Pancreas (tissue), 10 donors: ENCODE measurements at places on chromosomes 11 and 22.

GRCh38 chr11:75463106-75463774 lies 30.2 kb upstream of the KLHL35 start:
- peak; percentile 25 for DNase-seq

DNA sequence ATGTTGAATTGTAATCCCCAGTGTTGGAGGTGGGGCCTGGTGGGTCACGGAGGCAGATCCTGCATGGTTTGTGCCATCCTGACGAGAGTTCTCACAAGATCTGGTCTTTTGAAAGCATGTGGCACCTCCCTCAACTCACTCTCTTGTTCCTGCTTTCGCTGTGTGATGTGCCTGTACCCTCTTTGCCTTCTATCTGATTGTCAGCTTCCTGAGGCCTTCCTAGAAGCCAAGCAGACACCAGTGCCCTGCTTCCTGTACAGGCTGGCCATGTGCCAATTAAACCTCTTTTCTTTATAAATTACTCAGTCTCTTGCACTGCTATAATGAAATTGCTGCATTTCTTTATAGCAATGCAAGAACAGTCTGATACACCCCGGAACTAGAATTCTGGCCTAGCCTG lies 13.1 kb downstream of the PTPN5 start:
- DNase-seq, result no peak

GRCh38 chr22:27504360-27505253 lies 296.9 kb downstream of the MN1 start:
- no peak for DNase-seq

DNA sequence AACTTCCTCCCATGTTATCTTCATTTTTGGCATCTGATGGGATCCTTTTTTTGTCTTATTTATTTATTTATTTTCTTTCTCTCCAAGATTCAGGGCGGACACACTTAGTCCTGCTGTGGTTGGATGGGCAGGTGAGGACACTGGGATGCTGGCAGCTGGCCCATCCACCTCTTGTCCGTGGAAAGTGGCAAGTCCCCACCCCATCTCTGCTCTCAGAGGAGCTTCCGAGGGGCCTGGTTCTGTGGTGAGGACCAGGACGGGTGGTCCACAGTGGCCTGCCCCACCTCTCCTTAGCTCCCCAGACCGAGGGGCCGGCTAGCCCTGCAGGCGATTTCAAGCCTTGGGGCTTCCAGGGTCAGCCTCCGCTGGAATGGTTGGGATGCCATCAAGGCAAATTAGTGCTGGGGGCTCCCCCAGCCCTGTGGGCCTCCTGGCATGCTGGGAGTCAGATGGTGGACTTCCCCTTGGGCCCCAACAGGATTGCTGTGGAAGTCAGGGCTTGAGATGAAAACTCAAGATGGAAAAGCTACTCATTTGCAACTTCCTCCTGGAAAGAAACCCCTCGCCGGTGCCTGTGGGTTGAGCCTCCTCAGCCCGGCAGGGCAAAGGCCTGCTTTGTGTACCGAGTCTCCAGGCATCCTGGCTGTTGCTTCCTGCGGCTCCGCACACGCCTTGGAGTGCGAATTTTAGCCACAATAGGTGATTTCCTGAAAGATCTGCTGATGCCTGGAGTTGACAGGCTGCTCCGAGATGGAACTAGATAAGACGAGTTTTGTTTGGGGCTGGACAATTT lies 31.2 kb upstream of the LINC01488 start:
- peak; percentile 52 for DNase-seq

DNA sequence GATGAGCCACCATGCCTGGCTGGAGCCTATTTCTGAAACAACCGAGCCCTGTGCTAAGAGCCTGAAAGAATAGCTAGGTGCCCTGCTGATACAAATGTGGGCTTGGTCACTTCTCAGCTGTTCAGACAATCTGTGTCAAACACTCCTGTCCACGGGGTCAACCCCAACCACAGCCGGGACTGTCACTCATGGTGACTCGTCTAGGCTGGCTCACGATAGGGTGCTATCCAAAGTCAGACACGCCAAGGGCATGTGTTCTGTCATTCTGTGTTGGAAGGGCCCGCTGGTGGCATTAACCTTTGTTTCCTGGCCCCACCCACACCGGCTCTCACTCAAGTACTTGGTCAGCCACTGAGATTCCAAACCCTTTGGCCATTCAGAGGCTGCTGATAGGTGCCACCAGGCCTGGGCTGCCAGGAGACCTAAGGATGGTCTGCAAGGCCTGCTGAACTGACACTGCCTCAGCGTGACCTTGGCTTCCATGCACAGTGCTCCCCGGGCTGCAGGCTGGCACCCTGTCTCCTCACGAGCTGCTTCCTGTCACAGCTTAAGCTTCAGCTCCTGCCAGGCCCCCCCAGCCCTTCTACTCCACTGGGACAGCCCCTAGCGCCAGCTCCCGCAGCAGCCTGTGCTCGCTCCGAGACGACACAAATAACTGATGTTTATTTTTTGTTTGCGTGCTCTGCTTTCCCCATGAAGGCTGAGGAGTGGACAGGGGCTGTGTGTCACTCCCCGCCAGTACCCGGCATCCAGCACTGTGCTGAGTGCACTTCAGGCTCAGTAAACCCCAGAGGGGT lies 14.2 kb upstream of the CDC42BPG start:
- DNase-seq, result no peak

- DNase-seq, result no peak
Measured at GRCh38 chr11:129937592-129938238, 42.3 kb upstream of the NFRKB start.

- DNase-seq, result no peak
Measured at GRCh38 chr11:108436594-108436993, 30.7 kb downstream of the C11orf65 start.

DNA sequence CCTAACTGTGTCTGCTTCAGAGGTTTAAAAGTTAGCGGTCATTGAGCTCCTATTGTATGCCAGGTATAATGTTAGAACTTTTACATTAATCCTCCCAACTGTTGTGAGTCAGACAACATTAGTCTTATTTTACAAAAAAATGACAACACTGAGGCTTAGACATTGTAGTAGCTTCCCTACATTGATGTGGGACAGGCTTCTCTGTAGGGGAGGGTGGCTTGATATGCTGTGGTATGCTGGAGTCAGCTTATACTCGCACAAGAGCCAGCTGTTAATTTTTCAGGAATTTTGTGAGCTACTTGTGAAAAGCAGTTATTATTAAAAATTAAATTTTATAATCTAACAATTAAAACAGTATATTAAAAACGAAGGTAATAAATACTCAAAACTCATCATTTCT lies 64.8 kb upstream of the NAV2 start:
- no peak for DNase-seq

- no peak for DNase-seq
Measured at GRCh38 chr22:46829941-46830715, 67.7 kb downstream of the TBC1D22A start.

- DNase-seq, result peak; percentile 94
Measured at GRCh38 chr11:7936615-7937014, 4.9 kb downstream of the OR10A3 start.

DNA sequence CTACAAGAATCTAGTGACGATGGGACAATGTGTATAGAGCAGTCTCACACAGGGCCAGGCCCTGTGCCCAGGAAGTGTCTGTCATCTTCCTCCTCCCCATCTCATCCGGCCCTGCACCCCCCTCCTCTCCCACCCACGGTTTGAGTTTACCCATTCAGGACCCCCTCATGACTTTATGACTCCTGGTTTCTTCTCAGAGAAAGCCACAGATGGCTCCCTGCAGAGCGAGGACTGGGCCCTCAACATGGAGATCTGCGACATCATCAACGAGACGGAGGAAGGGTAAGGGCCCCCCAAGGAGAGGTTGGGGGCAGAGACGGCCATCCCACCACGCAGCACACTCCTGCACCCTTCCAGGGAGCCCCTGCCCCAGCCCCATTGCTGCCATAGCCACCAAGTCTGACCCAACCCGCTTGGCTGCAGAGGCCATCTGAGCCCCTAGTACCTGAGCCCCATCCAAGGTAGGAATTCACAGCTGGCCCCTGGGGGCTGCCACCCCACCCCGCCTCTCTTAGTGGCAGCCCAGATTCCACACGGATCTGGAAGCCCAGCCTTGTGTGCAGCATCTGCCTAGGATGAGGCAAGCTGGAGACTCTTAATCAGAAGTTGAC lies 18.1 kb downstream of the TOM1 start:
- no peak for DNase-seq

DNA sequence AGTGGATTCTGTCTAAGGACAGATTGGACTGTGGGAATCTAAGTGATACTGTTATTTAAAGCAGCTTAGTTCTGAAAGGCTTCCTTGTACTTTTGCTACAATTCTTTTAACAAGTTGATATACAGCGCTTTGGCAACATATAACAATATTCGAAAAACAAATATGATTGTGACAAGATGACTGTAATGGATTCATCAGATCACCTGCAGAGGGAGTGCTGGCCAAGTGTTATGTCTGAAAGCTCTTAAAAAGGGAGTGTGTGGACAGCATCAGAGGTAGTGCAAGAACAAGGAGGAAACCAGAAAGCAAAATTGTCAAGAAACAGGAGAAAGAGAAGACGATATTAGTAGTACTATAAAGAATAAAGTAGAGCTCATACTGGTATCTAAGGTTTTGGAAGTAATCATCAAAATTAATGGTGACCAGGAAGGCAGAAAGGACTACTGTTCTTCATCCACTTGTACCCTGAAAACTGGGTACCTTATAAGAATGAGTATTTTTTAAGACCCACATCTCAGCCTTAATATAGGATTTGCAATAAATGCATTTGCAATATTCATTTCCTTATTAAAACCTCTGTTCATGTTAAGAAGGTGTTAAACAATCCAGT lies 1112.0 kb upstream of the CCDC90B start:
- no peak for DNase-seq

- DNase-seq, result no peak
Measured at GRCh38 chr11:773830-774229, 3.5 kb downstream of the GATD1 start.

GRCh38 chr11:76698321-76699043 lies 27.9 kb upstream of the LRRC32 start:
- no peak for DNase-seq

GRCh38 chr11:90775567-90776165 lies 552.8 kb upstream of the CHORDC1 start:
- DNase-seq, result no peak
